ENCODE measurements at places on chromosomes 6 and 20. TPM values are rescaled to one million over a fixed set of nuclear protein-coding genes. Genes with fewer than 3 reads are reported as not detected.

DNA sequence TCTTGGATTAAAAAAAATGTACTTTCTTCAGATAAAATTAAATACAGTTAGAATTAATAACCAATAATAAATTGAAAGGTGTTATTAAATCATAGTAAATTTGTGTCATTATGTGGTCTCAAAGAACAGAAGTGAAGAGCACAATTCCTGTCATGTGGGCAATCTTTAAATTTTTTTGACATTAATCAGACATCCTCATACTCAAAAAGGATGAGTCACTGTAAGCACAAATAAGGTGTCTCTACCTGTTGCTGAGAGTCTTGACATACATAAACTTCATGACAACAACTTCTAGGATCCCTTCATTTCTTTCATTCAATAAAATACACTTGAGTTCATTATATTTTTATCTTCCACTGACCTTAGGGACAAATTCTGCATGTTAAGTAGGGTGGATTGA, 76.1 kb downstream of the SLC22A3 start:
- peaks cover 10% of the 10 kb centered on the region for H3K4me1 ChIP-seq
- DNase-seq: no peak
- H3K27ac ChIP-seq: no peak overlapping the region
- H3K27me3 ChIP-seq: peaks cover 3% of the 10 kb centered on the region
- no peak overlapping the region for H3K4me3 ChIP-seq

DNA sequence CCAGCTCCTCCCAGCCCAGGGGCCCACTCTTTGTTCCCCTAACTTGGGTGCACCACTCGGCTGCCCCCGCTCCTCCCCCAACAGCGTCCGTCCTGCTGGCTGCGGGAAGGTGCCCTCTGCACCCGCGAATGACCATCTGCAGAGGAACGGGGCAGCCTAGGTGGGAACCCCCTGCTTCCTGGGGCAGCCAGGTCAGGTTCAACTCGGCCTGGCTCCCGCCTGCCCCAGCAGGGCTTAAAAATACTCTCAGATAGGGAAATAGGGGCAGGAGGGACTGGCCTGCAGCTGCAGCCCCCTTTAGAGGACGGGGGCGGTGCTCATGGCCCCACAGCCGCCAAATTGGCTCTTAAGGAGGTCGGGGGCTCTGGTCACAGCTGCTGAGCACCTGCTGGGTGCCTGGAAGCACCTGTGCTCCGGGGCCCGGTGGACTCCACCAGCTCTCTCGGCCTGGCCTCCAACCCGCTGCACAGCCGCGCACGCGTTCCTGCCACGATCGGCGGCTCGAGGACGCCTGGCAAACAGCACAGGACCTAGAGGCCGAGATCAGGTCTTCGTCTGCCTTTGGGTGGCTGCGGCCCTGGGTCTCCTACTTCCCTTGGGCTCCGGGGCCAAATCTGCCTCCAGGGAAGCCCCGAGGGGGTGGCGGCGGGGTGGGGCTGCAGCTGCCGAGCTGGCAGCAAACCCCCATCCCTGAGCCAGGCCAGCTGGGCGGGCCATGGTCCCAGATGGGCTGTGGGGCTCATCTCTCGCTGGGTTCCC, 700 bp upstream of the LAMA5 start:
- no peak overlapping the region for H3K27ac ChIP-seq
- peaks cover 18% of the 10 kb centered on the region for H3K27me3 ChIP-seq
- no peaks in the 10 kb centered on the region for H3K36me3 ChIP-seq
- H3K4me1 ChIP-seq: peaks cover 20% of the 10 kb centered on the region
- DNase-seq: peak; percentile 17

DNA sequence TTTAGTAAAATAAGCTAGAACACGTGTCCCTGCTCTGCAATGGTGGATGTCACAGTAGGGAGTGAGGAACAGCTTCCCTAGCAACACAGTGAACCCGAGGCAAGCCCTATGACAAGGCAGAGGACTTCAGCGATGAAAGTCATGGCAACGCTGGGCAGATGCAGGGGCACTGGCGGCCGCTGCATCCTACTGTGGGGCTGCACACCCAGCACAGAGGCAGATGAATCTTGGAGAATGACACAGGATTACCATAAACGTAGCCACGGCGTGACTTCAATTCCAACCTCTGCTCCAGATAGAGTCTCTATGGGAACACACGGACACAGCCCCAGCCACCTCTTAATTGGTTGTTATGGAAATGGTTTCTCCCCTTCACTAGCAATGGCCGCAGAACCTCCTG, 64.2 kb downstream of the MYLK4 start:
- H3K27ac ChIP-seq: no peak overlapping the region
- no peak for DNase-seq
- H3K27me3 ChIP-seq: no peaks in the 10 kb centered on the region
- no peak overlapping the region for H3K4me3 ChIP-seq
- no peaks in the 10 kb centered on the region for H3K36me3 ChIP-seq

- H3K4me1 ChIP-seq: no peaks in the 10 kb centered on the region
- H3K27ac ChIP-seq: no peak overlapping the region
- DNase-seq: no peak
- no peak overlapping the region for H3K4me3 ChIP-seq
- H3K27me3 ChIP-seq: no peaks in the 10 kb centered on the region
These were observed 78.6 kb downstream of the FAXC start for GRCh38 chr6:99270826-99271225.

Gene ADGRF5
- total RNA-seq: not detected

All from CD4-positive, alpha-beta memory T cell (primary cell).